ENCODE measurements at places on chromosomes 4 and X.

- DNase-seq: no peak
Measured at GRCh38 chrX:138711399-138712347, at the start of gene FGF13. Gene FGF13, minus strand, starts transcription at chrX:138711717. Its CDS starts 714 bp downstream, at chrX:138711003.

DNA sequence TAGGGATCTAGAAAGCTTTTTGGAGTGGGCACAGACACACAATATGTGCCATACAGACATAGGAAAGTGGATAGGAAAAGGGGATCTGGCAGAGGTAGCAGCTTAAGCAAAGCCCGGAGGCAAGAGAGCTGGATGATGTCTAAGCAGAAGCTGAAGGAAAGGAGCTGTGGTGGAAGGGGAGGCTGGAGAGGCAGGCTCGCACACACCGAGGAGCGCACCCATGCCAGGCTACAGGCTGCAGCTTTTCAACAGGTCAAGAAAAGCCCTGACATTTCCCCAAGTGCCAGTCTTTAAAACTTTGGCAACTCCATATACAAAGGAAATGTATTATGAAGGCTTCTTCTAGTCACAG, 67.4 kb downstream of the SOWAHB start:
- DNase-seq: no peak

DNA sequence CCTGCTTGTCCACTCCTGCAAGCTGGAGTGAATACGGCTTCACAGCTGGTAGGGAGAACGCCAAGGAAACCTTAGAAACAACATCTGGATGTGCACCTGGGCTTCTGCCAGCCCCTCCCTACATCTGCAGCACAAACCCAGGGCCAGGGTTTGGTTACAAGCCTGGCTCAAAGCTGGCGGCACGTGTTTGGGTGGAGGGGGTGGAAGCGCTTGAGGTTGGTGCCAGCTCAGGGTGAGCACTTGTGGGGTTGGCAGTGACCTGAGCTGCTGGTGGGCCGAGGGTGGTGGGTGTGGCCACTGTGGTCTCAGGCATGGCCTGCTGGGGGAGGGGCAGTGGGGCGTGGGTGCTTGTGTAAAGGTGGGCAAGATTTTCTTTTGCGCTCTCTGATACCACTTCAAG, 15.6 kb downstream of the ELF4 start:
- no peak for DNase-seq

DNA sequence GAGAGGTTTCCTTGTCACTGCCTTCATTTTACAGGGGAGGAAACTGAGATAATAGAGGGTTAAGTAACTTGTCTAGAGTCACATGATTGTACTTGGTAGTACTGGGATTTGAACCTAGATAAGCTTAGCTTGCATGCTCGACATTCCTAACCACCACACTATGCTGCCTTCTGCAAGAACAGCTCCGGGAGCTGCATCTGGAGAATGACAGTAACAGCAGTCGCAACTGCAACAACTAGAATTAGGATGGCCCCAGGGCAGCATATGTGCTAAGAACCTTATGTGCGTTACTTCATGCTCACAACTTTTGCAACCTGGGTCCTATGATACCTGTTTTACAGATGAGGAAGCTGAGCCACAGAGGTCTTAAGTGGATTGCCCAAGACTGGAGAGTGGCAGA, 89.5 kb upstream of the LCORL start:
- no peak for DNase-seq

- DNase-seq: no peak
Measured at GRCh38 chrX:138298268-138298667, 413.2 kb downstream of the FGF13 start.

Measured in GM18507 (cell line).